ENCODE measurements at places on chromosomes 4 and X. TPM values are rescaled to one million over a fixed set of nuclear protein-coding genes. Genes with fewer than 3 reads are reported as not detected.

Gene CLIC2
- 0.59 TPM for total RNA-seq

Gene MSN
- total RNA-seq: 129 TPM

Gene MMRN1
- total RNA-seq: not detected

Gene ZAR1
- total RNA-seq: not detected

Gene NPFFR2
- total RNA-seq: 1.3 TPM

Gene RASSF6
- total RNA-seq: 12.8 TPM

Gene FAM236D
- not detected for total RNA-seq

Gene NR0B1
- not detected for total RNA-seq

DNA sequence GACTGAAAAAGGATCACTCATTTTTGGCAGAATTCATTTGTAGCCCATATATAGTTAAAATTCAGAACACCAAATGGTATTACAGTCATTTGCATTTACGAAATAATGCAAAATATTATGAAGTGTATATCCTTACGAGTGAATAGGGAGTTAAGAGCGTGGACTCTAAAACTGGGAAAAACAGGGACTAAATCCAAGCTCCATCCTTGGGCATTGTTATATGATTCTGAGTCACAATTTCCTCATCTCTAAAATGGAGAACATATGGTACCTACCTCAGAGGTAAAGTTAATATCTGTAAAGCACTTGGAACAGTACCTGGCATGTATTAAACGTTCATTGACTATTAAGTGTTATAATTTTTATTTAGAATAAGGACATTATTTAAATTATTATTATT is 106.3 kb downstream of the ZAR1 start:
- no peak for DNase-seq

DNA sequence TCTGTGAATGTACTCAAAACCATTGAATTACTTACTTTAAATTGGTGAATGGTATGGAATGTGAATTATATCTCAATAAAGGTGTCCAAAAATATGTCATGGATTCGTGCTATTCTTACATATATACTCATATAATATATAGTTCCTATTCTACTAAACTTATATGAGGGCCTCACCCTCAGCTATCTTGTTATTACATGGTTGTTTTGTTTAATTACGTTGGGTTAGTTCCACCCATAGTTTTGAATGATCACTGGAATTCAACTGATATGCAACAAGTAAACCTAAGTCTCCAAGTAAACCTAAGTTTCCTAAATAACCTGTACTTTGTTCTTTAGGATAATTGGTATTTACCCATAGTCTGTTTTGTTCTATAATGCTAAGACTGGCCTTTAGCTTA is 30.6 kb upstream of the CD99L2 start:
- DNase-seq: no peak

DNA sequence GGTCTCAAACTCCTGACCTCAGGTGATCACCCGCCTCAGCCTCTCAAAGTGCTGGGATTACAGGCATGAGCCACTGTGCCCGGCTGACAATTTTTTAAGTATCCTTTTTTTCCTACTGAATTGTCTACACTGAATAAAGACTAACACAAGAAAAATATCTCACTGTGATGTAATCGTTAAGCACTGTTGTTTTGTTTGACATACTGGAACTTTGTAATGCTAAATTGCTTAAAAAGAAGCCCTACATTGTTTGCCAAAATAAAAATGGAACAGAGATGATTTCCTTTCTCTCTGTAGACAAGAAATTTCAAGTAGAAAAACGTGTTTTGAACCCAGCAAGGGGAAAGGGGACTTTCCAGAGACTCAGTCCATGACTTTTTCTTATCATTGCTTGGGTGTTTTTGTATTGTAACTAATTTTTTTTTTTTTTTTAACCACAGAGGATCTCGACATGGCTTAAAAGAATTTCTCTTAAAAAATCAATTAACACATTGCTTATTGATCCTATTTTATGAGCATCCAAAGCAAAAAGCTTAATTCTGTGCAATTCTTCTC is 74.9 kb downstream of the TMEM156 start:
- DNase-seq: no peak

DNA sequence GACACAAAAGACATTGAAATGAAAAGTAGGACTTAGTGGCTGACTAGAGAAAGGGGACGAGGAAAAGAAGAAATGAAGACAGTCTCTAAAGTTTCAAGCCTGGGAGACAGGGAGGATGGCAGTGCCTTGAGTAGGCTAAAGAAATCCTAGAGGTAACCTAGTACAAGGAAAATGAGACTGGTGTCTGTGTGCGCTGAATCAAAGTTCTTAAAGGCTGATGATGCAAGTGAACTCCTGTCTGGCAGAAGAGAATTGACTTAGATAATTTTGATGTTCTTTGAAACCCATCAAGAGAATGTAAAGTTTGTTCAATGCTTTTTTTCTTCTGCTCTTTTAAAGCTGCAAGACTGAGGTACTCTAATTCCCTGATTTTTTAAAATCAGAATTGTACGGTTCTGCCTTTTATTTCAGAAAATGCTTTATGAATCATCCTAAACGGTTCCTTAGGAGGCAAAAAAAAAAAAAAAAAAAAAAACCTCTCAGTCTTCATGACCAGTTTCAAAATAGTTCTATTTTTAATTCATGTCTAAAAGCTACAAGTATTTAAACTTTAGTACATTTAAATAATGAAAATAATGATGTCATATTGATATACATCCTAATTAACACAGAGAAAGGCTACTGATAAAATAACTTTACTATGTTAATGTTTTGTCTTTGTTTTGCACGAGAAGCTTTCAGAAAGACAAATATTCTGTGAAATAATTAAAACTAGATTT is 189.8 kb downstream of the PPP3CA start:
- DNase-seq: no peak

DNA sequence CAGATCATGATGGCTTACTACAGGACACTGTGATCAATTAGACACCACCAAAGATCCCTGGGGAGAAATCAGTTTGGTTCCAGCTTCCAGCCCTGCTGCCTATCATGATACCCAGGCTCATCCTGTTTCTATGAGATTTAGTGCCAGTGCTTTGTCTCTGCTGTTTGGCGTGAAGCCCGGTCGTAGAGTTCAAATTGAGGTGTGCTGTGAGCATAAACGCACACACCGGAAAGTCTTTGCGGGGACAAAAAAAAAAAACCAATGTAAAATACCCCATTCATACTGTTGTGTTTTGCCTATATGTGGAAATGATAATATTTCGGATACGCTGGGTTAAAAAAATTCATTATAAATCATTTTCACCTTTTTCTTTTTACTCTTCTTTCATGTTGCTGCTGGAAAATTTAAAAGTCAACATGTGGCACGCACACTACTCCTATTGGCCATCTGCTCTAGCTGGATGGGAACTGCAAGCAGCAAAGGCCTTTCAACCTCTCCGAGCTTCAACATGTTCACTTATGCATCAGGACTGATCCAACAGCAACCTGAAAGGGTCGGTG is 607 bp upstream of the DKC1 start:
- no peak for DNase-seq

DNA sequence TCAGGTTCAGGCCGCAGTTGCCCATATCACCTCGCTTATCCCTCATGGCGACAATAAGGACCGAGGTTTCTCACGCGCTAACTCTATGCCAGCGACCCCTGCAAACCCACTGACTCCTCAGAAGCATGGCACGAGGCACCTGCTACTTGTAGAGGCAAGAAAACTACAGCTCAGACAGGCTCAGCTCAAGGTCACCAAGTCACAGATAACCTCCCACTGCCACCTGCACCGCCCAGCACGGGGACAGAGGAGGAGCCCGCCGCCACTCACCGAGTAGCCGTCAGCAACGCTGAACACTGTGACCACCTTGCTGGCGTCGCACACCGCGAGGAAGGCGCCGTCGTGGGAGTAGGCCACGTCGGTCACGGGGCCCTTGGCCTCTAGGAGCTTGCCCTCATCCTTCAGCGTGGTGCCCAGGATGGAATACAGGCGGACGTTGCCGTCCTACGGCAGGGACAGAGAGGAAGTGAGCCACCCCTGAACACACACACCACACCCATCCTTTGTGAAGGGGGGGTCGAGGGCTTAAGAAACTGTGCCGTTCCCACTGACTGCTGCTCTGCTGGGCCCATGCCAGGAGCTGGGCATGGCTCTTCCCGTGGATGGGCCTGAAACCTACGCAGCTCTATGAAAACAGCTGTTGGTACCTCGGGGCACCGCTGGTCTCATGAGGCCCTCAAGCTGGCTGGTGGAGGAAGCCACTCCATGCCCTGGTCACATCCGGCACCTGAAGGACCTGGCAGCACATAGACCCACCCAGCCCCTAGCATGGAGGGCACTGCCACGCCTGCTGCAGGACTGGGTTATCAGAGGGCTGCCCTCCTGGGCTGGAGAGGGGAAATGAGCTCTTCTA is 38.9 kb downstream of the WDR1 start:
- no peak for DNase-seq

DNA sequence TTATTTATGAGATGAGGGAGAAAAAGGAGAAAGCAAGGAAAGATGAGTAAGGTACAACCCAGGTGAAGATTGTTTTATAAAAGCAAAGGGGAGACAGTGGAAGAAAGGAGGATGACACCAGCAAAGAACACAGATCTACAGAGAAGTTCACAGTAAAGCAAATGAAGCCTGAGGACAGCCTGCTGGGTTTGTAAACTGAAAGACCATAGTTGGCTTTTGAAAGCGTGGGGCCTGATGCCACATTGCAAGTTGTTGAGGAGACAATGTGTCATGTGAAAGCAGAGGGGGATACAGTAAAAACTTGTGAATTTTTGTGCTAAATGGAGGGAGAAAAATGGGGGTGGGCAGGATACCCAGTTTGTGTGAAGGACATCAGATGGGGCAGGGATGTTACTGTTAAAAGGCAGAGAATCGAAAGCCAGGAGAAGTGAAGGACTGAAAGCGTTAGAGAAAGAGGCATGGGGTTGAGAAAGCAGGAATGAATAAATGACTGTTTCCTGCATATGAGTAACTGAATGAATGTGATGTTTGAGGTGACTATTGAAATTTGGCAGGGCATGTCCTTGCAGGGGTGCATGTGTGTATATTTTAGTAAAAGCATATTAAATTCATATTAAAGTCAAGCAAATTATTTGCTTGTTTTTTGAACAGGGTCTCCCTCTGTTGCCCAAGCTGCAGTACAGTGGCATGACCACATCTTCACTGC is 69.6 kb downstream of the SPRY1 start:
- no peak for DNase-seq

DNA sequence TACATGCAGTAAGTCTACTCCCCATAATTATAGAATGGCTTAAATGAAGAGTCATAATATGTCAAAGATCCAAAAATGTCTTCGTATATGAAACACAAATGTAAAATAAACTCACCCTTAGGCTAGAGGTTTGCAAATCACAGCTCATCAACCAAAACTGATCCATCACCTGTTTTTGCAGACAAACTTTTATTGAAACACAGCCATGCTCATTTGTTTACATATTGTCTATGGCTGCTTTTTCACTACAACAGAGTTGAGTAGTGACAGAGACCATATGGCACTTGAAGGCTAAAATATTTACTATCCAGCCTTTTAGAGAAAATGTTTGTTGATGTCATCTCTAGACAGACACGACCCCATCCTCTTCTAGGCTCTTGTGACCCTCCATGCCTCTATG is 64.5 kb upstream of the GEMIN8 start:
- no peak for DNase-seq

DNA sequence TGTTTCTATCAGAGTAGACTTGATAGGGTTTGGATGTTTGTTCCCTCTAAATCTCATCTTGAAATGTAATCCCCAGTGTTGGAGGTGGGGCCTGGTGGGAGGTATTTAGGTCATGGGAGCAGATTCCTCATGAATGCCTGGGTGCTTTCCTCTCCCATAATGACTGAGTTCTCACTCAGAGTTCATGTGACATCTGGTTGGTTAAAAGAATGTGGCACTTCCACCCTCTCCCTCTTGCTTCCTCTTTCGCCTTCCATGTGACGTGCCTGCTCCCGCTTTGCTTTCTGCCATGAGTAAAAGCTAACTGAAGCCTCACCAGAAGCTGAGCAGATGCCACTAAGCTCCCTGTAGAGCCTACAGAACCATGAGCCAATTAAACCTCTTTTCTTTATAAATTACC is 47.3 kb upstream of the SRPX start:
- no peak for DNase-seq

- no peak for DNase-seq
Observed at GRCh38 chr4:78780093-78780492, 3.9 kb downstream of the BMP2K start.

GRCh38 chr4:118683513-118683912 is 1.7 kb upstream of the METTL14 start:
- no peak for DNase-seq

DNA sequence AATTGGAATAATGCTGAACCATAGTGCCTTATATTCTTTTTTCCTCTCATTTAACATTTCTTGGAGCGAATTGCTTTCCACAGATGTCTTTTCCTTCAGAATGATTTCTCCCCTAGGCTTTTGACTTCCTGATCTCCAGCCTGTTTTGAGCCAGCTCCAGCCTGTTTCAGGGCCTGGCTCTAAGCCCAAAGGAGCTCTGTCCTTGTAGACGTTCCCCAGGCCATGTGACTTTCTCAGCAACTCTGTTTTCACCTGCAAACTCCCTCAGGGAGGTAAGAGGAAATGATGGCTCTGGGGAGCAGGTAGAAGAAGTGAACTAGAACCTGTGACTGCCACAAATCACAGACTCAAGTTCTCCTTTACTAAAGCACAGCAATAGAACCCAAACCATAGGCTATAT is 89.1 kb downstream of the AKAP4 start:
- peak; percentile 45 for DNase-seq

GRCh38 chrX:35919536-35920309 is at the start of gene CFAP47:
TSS of gene CFAP47 (plus strand) at chrX:35919734. CDS start at chrX:35919800, 66 bp downstream.
- DNase-seq: peak; percentile 54

- DNase-seq: peak; percentile 15
Observed at GRCh38 chr4:128810331-128810870, 901 bp downstream of the JADE1 start.

GRCh38 chrX:54496517-54496852 is 451 bp upstream of the FGD1 start:
- DNase-seq: no peak

DNA sequence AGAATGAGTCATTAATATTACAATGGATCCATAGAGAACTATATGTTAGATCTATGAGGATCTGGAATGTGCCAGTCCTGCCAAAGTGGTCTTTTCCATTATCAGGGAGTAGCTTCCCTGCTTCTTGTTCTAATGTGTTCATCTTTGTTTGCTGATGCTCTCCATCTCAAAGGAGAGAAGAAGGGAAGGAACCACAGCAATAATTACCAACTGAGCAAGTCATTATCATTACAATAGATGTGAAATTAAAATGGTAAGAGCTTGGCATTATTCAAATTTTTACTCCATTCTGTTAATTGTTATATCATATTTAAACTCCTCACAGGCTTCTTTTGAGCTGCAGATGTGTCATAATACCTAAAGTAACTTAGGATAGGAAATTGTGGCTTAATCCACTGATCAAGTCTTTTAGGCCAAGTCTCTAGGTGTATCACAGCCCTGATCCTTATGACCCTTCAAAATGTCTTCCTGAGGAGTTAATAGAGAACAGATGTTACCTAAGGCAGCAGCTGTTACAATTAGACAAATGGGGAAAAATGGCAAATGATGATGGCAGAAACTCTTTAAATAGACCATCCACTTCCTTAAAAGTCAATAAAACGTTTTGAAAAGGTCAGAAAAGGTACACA is 1492.7 kb upstream of the IGFBP7 start:
- no peak for DNase-seq

GRCh38 chrX:152897222-152898131 is at the start of gene ZNF185:
TSS of gene ZNF185 (plus strand) at chrX:152898067. CDS start at chrX:152914490, 16,423 bp downstream.
- DNase-seq: peak; percentile 87

GRCh38 chr4:39715788-39716187 is 17.9 kb downstream of the UBE2K start:
- no peak for DNase-seq

- no peak for DNase-seq
Observed at GRCh38 chr4:147581606-147582350, 35.4 kb upstream of the TMEM184C start.
